ENCODE measurements at places on chromosomes 13 and 19.

- no peak for DNase-seq
These were observed 36.4 kb upstream of the TNFAIP8L1 start for GRCh38 chr19:4602915-4603314.

DNA sequence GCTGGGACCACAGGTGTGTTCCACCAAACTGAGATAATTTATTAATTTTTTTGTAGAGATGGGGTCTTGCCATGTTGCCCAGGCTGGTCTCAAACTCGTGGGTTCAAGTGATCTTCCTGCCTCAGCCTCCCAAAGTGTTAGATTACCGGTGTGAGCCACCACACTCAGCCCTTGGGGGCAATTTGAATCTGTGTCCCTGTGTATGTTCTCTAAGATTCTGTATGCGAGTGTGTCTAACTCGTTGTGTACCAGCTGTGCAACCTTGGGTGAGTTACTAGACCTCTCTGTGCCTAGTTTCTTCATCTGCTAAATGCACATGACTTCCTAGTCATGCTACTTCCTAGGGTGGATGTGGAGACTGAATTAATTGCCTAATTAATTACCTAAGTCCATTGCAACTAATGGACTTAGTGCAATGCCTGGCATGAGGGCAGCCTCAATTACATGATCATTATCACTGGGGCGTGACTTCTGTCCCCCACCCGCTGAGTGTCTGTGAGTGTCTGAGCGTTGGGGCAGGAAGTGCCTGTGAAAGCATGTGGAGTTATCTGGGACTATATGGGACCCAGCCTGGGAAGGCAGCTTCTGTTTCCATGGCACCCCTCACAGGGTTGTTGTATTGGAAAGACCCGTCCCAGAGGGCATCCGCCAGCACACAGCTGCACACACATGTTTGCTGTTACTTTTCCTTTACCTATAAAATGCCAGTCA lies 1.8 kb upstream of the NCCRP1 start:
- DNase-seq: no peak

DNA sequence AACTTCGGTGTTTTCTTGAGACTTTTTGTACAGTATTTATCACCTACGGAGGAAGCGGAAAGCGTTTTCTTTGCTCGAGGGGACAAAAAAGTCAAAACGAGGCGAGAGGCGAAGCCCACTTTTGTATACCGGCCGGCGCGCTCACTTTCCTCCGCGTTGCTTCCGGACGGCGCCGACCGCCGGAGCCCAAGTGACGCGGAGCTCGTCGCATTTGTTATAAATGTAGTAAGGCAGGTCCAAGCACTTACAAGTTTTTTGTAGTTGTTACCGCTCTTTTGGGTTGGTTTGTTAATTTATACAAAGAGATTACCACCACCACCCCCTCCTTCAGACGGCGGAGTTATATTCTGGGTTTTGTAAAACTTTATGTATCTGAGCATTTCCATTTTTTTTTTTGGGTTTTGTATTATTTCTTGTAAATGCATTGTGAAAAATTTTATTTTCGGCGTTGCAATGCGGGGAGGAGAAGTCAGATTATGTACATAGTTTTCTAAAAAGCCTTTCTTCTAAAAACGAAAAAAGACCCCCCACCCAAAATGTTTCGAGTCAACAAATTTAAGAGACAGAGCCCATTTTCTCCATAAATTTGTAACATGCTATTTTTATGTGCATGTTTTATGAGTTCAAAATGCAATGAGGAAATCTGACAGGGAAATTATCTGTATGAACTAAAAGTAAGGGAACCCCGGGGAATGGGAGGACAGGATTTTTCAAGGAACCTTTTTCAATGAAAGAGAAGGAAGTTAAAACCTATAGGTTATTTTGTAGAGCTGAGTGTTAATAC lies 2.3 kb downstream of the SOX1 start:
- DNase-seq: no peak

GRCh38 chr13:80052286-80052685 lies 288.6 kb downstream of the SPRY2 start:
- DNase-seq: no peak

- DNase-seq: no peak
These were observed 83.2 kb downstream of the RUBCNL start for GRCh38 chr13:46303742-46304385.

All from stimulated activated CD8-positive, alpha-beta memory T cell treated with anti-CD3 and anti-CD28 coated beads, Interleukin-4, amount 100 ng/mL, for 1 hour (primary cell).